ENCODE measurements at places on chromosomes 4 and X.

DNA sequence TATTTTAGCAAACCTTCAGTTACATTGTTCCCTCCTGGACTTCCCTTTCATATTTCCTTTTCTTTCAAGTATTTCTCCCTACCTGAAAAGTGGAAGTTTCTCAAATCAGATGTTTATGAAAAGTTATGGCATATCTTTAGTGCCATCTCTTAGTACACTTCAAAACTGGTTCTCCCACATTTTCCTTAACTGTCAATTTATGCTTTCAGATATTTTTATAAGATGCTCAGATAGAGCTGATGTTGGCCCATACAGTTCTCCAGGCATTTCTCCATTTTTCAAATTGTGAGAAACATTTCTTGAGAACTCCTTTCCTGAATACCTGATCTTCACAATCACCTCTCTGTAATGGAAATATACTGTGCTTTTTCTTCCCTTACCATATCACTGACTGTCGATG lies 32.5 kb upstream of the AP1AR start:
- no peak for DNase-seq

DNA sequence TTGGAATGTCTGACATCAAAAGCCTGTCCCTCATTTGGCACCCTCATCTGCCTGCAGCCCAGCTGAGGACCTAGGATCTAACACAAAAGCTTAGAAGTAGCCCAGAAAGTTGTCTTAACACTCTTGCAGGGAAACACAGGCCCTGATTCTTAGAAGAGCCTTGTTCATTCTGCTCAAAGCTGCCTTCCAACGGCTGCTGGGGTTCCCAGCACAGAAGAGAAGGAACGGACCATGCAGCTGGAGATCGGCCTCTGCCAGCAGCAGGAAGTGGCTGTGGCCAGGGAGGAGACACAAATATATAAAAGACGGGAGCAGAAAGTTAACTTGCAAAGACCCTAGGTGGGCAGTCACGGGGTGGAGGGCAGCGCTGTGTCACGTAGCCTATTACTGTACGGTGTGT lies 20.4 kb downstream of the PRPS2 start:
- no peak for DNase-seq

GRCh38 chr4:4416981-4417380 lies 30.1 kb downstream of the NSG1 start:
- DNase-seq, result no peak

DNA sequence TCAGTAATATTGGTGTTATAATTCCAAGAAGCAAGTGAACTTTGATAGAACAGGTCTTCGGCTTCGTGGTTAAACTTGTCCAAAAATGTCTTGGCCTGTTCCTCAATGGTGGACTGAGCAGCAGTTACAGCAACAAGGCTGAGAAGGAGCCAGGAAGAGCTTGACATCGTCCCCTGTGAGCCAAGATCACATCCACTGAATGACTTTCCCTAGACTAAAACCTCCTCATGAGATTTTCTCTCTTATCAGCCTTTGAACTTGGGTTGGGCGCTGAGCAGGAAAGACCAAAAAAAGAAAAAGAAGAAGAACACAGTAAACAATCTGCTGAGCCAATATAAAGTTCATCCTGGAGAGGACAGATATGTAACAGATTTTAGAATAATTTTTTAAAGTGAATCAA lies at the start of gene ACE2:
Gene ACE2 (minus strand): TSS at position 216 of the 400 bp plus-strand sequence. CDS start 49 bp downstream, at position 167.
- no peak for DNase-seq

DNA sequence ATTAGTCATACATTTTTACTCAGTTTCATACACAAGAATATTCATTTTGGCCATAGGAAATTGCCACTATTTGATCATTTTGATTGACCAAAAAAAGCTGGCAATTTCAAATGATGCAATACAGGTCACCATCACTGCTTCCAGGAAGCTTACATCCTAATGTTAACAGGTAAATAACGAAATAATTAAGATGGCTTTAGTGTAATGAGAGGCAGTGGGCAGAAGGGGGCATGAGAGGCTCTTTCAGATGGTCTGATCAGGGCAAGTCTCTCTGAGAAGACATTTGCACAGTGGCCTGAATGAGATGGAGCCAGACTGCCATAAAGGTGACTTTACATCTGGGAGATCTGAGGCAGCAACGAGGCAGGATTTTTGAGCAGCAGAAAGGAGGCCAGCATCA lies 170.7 kb downstream of the SLIT2 start:
- DNase-seq, result peak; percentile 5

DNA sequence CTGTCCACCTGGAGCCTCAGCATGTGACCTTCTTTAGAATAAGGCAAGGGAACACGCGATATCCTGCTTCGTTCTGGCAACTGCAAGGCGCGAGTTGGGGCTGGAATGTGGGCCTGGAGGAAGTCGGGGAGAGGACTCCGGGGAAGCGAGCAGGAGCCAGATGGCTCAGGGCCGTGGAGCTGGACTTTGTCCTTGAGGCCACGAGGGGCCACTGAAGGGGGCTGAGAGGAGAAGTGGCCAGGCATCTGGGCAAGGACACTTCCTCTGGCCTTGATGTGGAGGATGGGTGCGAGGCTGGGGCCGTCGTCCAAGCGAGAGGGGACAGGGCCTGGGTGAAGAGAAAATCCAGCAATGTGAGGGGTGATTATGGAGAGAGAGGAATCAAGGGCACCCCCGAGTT lies 12.2 kb upstream of the DUSP9 start:
- no peak for DNase-seq

Data from inflammatory macrophage treated with lipopolysaccharide for 1 hour (primary cell).